HT-29 (cell line): ENCODE measurements at places on chromosomes 5 and 9.

GRCh38 chr5:181108578-181109165 lies 22.3 kb downstream of the OR2V1 start:
- DNase-seq: no peak

GRCh38 chr5:167381457-167381856 lies 910.0 kb upstream of the WWC1 start:
- no peak for DNase-seq

GRCh38 chr5:159021901-159022556 lies 77.7 kb downstream of the EBF1 start:
- DNase-seq: no peak

GRCh38 chr9:121767171-121767769 lies 115.8 kb downstream of the DAB2IP start:
- DNase-seq: no peak

DNA sequence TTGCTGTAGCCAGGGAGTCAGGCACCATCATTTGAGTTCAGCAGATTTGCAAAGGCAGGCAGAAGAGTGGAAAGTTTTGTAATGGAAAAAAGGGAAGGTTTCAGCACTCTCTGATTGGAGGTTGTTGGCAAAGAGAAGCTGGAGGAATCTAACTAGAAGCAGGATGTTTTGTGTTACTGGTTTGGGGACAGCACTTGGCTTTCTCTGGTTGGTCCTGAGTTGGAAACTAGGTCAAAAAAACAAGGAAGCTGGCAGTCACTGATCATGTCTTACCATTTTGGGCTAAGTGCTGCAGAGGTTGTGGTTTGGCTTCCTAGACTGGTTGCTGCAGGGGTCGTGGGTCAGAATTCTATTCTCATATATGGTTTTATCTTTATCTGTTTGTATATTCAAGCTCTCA lies 189.8 kb downstream of the DRD1 start:
- DNase-seq: no peak

DNA sequence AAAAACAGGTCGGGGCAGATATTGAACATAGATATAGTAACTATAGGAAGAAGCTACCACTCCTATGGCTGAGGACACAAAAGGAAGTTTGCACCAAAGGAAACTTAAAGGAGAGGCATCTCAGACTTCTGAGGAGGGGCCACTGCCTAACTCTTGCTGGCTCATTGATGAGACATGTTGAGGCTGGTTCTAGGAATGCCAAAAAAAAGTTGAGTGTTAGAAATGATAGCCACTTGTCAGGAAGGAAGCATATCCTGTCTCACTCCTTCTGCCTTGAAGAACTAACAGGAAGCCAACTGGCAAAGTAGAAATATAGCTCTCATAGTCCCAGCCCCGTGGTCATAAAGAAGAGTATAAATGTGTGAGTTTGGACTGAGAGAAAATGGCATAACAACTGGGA lies 23.3 kb upstream of the STOM start:
- no peak for DNase-seq

DNA sequence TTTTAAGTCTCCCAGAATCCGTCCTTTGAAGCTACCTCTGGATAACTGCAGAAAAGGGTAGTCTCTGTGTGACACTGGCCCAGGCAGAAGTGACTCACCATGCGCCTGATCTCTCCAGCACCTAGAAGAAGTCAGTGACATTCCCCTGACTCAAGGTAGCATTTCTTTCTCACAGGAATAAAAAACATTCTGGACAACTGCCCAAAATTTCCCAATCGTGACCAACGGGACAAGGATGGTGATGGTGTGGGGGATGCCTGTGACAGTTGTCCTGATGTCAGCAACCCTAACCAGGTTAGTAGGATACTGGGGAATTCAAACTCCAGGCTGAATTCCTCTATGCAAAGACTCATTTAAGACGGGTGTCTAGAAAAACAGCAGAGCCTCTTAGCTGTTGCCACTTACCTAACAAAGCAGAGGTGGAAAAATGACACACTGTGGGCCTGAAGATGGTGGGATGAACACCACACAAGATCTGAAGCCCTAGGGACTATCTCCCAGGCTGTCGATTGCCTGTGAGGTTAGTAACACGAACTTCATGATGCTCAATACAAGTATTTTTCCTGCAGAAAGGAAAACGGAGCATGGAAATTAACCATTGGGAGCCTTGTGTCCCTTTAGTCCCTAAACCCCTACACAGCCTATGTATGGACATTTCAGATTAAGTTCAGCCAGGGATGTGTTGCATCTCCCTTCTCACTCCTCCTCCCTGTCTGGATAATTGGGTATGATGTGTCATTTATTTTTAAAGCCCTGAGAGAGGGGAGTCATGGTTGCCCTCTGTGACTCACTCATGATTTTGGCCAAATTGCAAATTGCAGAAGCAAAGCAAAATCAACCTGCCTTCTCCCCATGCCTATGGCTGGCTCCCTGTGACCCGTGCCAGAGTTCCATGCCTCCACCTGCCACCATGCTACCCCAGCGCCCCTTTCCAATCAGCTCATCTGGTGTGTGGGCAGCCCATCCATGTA lies 37.2 kb downstream of the THBS4 start:
- DNase-seq: no peak
